D341Med (cell line): ENCODE measurements at places on chromosomes 4 and X.

- DNase-seq = no peak
Observed at GRCh38 chr4:166198516-166199310, 325.7 kb downstream of the TLL1 start.

DNA sequence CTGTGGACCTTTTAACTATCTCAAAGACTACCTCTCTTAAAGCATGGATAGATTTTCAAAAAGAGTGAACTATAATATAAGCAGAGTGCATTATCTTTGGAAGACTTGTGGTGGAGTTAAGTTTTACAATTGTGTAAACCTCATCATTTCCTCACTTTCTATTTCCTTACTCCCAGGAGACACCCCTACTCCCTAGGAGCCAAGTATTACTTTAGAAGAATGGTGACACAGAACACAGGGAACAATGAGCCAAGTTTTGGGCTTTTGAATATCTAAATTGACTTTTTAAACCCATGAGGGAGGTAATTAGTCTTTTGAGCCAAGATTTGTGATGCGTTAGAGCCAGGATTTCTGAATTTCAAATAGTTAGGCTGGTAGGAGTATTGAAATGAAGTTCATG lies 78.9 kb upstream of the UNC5C start:
- DNase-seq = no peak

GRCh38 chrX:108025954-108026600 lies 18.8 kb upstream of the VSIG1 start:
- no peak for DNase-seq

GRCh38 chr4:54496412-54496811 lies 161.3 kb upstream of the KIT start:
- no peak for DNase-seq

DNA sequence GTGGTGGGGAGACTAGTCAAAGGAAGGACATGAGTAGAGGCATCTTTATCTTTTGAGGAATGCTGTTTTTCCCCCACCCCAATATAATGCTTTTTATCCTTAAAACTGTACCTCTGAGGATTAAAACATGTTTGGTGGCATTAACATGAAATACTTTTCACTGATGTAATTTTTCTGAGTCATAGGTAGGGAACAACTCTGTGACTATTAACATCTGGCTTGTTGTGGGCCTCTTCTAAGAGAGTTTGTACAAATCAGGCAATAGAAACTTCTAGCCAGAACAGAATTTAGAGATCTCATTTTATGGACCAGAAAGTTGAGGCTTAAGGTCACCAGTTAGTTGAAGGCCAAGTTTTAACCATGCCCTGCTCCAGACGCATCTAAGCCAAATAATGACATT lies 207.6 kb downstream of the SOX3 start:
- no peak for DNase-seq

- DNase-seq = no peak
Observed at GRCh38 chr4:182564724-182565369, 321.6 kb downstream of the TENM3 start.

- DNase-seq = no peak
Observed at GRCh38 chrX:149630681-149631233, 835 bp downstream of the TMEM185A start.

DNA sequence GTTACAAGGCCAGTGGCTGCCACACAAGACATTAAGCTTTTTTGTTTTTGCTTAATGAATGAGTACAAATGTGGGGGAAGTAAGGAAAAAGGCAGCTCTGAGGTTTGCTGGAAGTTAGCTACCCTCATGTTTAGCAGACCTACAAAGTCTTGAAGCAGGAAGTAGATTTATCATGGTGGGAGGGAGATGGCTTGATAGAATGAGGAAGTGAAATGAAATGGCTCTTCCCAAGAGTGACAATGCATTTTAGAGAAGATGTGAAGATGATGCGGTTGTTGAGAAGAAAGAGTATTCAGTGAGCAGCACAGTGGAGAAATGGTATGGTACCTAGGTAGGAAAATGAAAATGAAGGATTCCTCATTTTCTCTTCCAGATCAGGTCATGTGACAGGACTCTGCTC lies 108.0 kb downstream of the SLIT2 start:
- no peak for DNase-seq

DNA sequence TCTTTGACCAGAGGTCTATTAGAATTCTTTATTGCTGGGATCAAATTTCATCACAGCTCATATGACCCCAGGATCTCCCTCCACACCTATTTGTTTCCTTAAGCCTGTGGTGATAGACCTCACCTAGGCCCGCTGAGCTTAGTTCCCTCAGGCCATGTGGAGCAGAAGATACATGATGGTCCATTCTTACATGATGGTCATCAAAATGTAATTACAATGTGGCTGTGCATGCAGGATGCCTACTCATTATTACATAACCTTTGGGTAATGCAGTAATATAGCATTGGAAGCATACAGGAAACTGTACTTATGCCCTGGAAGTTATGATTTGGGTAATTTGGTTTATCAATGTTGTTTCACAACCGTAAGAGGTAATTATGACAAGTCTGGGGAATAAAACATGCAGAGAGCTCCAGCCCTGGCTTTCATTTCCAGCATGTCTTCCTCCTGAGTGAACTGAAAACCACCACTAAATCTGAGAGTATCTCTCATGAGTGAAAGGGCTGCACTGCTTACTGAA lies 67.0 kb upstream of the AGA start:
- no peak for DNase-seq

DNA sequence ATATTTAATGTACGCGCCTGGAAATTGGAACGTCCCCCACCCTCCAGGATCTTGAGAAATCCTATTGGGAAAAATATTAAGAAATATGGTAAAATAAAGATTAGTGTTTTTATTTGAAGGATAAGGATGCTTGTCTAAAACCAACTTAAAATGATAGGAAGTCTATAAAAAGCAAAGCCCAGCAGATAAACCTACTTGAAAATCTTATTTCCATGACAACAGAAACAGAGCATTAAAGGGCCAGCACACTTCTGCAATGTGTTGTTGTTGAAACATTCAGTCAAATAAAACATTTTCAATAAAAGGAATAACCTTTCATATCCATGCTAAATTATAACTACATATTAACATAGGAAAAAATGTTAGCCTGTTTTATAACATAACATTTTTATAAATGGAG lies 29.3 kb upstream of the GPM6A start:
- DNase-seq = no peak

GRCh38 chrX:123976706-123977316 lies 15.3 kb downstream of the STAG2 start:
- no peak for DNase-seq

GRCh38 chr4:181150191-181150590 lies 1093.0 kb upstream of the TENM3 start:
- no peak for DNase-seq

- DNase-seq = peak; percentile 44
Observed at GRCh38 chr4:6953751-6954380, 44.2 kb downstream of the TBC1D14 start.

DNA sequence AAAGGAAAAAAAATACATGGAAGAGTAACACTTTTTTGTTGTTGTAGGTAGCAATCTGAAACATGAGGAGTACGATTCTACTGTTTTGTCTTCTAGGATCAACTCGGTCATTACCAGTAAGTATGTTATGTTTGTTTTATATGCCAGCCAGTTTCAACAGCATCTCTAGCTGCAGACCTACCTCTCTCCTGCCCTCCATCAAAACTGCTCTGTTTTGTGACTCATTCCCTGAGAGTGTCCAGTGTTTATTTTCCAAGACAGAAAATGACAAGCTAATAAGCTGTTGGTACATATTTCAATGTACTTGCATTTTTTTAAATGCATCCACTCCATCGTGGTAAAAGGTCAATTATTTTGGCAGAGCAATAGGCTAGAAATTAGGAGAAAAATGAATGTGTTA lies 347 bp downstream of the AMTN start:
- DNase-seq = no peak
